Activated T-helper 2 cell treated with anti-CD3 and anti-CD28 coated beads, Interferon-gamma antibody, Interleukin-2, Interleukin-4, amounts not matched to agents 10 μg/mL and 5 μg/mL and 100 μg/mL, durations not matched to agents 14 hours and 24 hours and 36 hours (primary cell): ENCODE measurements at places on chromosomes 2 and 18. TPM values are rescaled to one million over a fixed set of nuclear protein-coding genes. Genes with fewer than 3 reads are reported as not detected.

- H3K36me3 ChIP-seq: peaks cover 88% of the 10 kb centered on the region
- H3K4me1 ChIP-seq: peaks cover 32% of the 10 kb centered on the region
- no peak for DNase-seq
- no peaks in the 10 kb centered on the region for H3K27me3 ChIP-seq
- no peak overlapping the region for H3K4me3 ChIP-seq
These were observed 15.7 kb downstream of the CASP8 start for GRCh38 chr2:201275990-201276389.

- H3K4me1 ChIP-seq: no peaks in the 10 kb centered on the region
- no peak overlapping the region for H3K4me3 ChIP-seq
- H3K36me3 ChIP-seq: no peaks in the 10 kb centered on the region
- no peak overlapping the region for H3K27ac ChIP-seq
- H3K27me3 ChIP-seq: peaks cover 5% of the 10 kb centered on the region
These were observed 44.6 kb downstream of the TMEFF2 start for GRCh38 chr2:192150166-192150565.

GRCh38 chr2:182587831-182588230 is 128.2 kb upstream of the DNAJC10 start:
- no peak overlapping the region for H3K27ac ChIP-seq
- H3K4me3 ChIP-seq: no peak overlapping the region
- H3K27me3 ChIP-seq: no peaks in the 10 kb centered on the region
- no peaks in the 10 kb centered on the region for H3K36me3 ChIP-seq

- peaks cover 20% of the 10 kb centered on the region for H3K4me1 ChIP-seq
- no peaks in the 10 kb centered on the region for H3K36me3 ChIP-seq
- H3K27ac ChIP-seq: no peak overlapping the region
- H3K4me3 ChIP-seq: no peak overlapping the region
- DNase-seq: no peak
These were observed 301.0 kb upstream of the HS6ST1 start for GRCh38 chr2:128619471-128620325.

DNA sequence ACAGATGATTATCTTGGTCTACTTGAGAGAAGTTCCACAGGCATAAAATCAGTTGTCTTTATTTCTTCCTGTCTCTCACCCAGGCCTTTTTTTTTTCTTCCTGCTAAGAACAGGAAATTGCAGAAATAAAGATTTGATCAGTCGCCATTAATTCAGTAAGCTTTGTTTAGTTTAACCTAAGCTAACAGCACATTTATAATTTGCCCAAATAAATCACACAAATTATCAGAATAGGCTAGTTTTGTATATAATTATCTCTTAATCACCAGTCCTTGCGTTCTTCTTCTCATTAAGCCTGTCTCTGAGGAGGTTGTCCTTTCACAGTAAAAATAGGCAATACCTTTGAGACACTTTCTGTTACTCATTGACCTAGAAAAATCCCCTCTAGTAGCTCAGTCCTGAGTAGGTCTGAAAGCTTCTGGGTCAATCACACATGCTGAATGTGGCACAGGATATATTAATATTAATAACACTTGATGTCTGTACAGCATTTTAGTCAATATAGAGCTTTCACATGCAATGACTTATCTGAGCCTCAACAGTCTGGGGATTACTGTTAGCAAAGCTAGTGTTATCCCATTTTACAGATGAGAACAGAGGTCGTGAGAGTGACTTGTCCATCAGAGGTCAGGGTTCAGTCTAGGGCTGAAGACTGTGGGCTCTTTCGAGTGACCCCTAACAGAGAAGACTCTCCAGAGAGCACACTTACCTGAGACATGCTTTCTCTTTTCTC is 11.2 kb upstream of the STK17B start:
- peaks cover 68% of the 10 kb centered on the region for H3K4me1 ChIP-seq
- DNase-seq: no peak
- no peaks in the 10 kb centered on the region for H3K27me3 ChIP-seq

DNA sequence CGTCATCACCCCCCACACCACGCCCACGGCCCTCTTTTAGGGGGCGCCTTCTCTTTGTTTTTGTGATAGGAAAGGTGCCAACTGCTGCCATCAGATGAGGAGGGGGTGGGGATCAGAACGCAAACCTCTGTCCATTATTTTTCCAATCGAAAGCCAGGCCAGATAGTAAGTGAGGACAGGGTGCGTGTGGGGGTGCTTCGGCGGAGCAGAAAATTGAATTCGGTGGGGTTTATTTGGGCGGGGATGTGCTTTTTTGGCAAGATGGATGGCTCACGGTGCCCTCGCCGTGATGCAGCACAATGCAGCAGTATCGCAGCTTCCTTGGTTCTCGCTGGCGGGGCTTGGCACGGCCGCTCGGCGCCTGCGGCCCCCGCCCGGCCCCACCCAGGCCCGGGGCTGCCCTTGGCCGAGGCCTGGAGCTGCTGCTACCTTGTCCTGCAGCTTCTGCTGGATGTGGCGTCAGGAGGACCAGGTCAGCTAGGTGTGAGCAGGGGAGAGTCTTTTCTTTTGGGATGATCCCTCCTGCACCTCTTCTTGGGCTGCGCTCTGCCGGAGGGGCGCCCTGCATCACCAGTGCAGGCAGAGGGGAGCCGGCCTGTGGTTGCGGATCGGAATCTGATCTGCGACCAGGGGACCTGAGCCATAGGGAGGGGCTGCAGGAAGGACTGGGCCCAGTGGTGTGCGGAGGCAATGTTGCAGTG is 1.3 kb downstream of the SPTBN1 start:
- DNase-seq: no peak
- H3K36me3 ChIP-seq: no peaks in the 10 kb centered on the region
- peak overlapping the region; percentile 79 for H3K4me3 ChIP-seq
- peaks cover 57% of the 10 kb centered on the region for H3K27me3 ChIP-seq
- H3K27ac ChIP-seq: no peak overlapping the region

- no peak for DNase-seq
- no peaks in the 10 kb centered on the region for H3K36me3 ChIP-seq
- peaks cover 11% of the 10 kb centered on the region for H3K27me3 ChIP-seq
- no peaks in the 10 kb centered on the region for H3K4me1 ChIP-seq
- no peak overlapping the region for H3K4me3 ChIP-seq
These were observed 24.8 kb upstream of the HNRNPA3 start for GRCh38 chr2:177187631-177188312.

DNA sequence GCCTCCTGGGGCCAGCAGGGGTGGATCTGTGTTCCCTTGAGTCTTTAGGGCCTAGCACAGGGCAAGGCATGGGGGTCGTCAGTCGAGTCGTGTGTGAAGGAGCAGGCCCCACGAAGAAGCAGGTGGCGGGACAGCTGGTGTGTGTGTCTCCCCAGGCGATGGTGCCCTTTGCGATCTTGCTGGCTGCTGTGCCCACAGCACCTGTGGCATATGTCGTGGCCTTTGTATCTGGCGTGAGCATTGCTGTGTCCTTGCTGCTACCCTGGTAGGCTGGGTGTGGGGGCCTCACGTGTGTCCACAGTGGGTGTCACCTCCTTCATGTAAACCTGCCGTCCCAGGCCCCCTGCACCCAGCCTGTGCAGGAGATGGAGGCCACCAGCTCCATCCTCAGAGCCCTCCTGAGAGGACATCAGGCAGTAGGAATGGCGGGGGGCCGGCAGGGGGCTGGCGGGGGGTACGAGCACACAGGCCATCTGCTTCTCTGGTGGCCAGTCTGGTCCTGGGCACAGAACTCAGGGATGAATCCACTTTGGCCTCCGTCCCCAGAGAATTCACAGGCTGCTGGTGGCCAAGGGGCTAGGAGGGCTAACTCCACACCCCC is 13.2 kb downstream of the MFSD2B start:
- no peak for DNase-seq
- H3K4me1 ChIP-seq: no peaks in the 10 kb centered on the region
- peaks cover 3% of the 10 kb centered on the region for H3K36me3 ChIP-seq
- H3K4me3 ChIP-seq: no peak overlapping the region
- no peaks in the 10 kb centered on the region for H3K27me3 ChIP-seq
- H3K27ac ChIP-seq: no peak overlapping the region

DNA sequence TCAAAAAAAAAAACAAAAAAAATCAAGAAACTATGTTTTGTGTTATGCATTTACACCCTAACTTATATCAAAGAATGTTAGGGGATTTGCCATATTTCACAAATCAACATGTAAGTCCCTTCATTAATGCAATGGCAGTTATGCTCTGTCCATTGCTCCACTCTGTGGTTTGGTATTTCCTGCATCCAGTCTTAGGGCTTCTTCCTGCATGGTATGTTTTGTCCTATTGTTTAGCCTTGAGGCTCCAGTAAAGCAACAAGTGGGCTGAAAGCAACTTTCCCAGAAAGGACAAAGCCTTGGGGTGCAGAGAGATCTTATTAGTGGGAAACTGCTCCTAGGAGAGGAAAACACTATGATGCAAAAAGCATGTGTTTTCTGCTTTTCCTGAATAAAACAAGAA is 474.1 kb downstream of the IRS1 start:
- H3K4me3 ChIP-seq: no peak overlapping the region
- H3K36me3 ChIP-seq: no peaks in the 10 kb centered on the region
- no peaks in the 10 kb centered on the region for H3K4me1 ChIP-seq
- H3K27ac ChIP-seq: no peak overlapping the region
- DNase-seq: no peak

DNA sequence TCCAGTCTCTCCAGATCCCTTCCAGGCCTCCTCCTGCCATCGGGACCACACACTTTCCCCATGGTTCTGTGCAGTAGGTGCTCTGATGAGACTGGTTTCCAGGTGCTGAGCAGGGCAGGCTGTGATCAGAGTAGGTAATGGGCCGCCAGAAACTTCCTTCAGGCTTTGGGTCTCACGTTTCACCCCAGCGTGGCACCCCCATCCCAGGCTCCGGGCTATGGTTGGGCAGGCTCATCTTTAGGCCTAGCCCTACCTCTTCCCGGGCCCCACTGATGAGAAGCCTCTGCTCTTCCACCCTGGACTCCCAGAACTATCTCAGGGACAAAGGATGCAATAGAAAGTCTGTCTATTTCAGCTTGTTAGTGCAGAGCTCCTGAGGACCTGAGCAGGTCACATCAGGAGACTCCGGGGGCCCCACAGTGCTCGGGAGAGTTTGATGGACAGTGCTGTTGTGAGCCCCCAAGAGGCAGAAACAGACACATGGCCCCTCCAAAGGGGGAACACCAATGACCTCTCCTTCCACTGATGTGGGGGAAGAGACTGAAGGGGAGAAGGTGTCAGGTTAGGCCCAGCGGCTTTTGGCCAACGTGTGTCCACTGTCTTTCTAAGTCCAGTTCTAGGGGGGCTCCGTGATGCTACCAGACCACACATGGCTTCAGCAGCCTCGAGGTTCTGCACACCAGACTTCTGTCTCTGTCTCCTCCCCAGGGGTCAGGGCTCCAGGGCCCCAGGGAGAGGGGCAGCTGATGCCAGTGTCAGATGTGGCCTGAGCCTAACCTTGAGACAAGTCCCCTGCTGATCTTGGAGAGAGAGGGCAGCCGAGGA is 5.8 kb upstream of the PROM2 start:
- no peak overlapping the region for H3K4me3 ChIP-seq
- H3K4me1 ChIP-seq: no peaks in the 10 kb centered on the region
- H3K27ac ChIP-seq: no peak overlapping the region
- no peaks in the 10 kb centered on the region for H3K27me3 ChIP-seq

GRCh38 chr2:113252047-113252590 is 26.6 kb downstream of the PAX8 start:
- peaks cover 8% of the 10 kb centered on the region for H3K27me3 ChIP-seq
- H3K36me3 ChIP-seq: peaks cover 3% of the 10 kb centered on the region

DNA sequence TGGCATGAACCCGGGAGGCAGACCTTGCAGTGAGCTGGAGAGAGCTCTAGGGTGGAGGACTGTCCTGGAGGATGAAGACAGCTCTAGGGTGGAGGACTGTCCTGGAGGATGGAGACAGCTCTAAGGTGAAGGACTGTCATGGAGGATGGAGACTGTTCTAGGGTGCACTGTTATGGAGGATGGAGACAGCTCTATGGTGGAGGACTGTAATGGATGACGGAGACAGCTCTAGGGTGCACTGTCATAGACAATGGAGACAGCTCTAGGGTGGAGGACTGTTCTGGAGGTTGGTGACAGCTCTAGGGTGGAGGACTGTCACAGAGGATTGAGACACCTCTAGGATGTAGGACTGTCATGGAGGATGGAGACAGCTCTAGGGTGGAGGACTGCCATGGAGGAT is 21.1 kb upstream of the KCNG2 start:
- no peaks in the 10 kb centered on the region for H3K27me3 ChIP-seq
- H3K27ac ChIP-seq: no peak overlapping the region
- H3K4me3 ChIP-seq: no peak overlapping the region

DNA sequence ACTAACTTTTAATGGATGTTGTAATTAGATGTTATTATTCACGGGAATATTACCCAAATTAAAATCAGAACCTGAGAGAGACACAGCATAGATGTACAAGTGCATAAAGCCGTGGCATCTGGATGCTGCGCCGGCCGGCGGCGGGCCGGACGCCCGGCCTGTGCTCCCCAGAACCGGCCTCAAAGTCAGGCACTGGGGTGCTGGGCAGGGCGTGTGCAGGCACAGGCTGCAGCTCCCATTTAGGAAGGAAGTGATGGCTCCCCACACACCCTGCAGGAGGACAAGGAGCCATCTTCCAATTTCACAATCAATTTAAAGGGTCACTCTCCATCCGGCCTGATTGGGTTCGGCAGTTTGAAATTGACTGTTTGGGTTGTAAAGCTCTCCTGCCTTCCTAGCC is 367.7 kb upstream of the SALL3 start:
- H3K4me1 ChIP-seq: no peaks in the 10 kb centered on the region
- H3K36me3 ChIP-seq: no peaks in the 10 kb centered on the region
- H3K27ac ChIP-seq: no peak overlapping the region
- DNase-seq: no peak
- no peaks in the 10 kb centered on the region for H3K27me3 ChIP-seq

DNA sequence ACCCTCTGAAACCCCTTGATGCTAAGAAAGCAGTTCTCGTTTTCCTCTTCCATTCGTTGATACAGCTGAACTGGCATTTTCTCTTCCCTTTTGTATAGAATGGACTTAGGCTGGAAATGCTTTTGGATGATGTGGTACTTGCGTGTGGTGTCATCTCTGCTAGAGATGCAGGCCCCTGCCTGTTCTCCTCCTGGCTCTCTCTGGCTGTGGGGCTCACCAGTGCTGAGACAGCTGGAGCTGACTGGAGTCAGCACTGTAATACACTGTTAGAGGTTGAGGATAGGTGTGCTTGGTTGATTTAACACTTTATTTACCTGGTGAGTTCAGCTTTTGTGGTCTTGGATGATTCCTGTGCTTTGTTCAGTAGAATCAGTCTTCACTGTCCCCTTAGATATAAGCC is 30.2 kb downstream of the PARD3B start:
- DNase-seq: no peak
- H3K4me1 ChIP-seq: no peaks in the 10 kb centered on the region
- no peak overlapping the region for H3K27ac ChIP-seq
- H3K4me3 ChIP-seq: no peak overlapping the region
- no peaks in the 10 kb centered on the region for H3K36me3 ChIP-seq
- peaks cover 10% of the 10 kb centered on the region for H3K27me3 ChIP-seq

The CCBE1 gene
- total RNA-seq: not detected in 2 replicates

The ALS2 gene
- total RNA-seq: 11.3 and 14.3 TPM in 2 replicates

The MAT2A gene
- 395 and 403 TPM in 2 replicates for total RNA-seq

The SERPINB13 gene
- not detected in 2 replicates for total RNA-seq

The ST8SIA5 gene
- 0.05 and 0.39 TPM in 2 replicates for total RNA-seq
